MG63 (cell line): ENCODE measurements at places on chromosomes 6 and 20. TPM values are rescaled to one million over a fixed set of nuclear protein-coding genes. Genes with fewer than 3 reads are reported as not detected.

DNA sequence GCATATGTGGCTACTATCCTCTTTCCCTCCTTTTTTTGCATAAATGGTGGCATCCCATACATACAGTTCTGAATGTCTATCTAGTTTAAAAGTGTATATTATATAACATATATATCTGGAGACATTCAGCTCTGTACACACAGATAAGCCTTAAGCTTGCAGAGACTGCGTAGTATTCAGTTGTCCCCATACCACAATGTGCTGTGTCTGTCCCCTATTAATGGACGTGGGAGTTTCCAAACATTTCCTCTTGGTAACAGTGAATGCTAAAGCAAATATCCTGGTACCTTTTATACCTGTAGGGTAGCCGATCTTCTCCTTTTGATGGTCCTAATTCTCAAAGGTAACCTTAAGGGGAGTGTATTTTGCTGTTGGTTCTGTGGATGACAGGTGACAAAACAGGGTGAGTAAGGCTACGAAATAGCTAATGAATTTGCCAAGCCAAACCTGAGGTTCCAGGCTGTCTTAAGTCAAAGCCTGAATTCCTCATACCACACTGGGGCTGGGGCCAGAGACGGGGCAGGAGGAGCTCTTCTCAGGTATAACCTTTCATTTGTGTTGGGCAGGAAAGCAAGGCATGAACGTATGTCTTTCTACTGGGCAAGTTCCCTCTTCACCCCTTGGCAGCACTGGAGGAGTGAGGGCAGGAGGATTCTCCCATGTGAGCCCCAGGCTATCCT is 7.8 kb upstream of the C2 start:
- no peak for DNase-seq

CDH4 gene
- not detected in 2 replicates for total RNA-seq

CTAGE9 gene
- not detected in 2 replicates for total RNA-seq

- DNase-seq = peak; percentile 57
These were observed 51.5 kb downstream of the COL19A1 start for GRCh38 chr6:69917834-69918233.

DNA sequence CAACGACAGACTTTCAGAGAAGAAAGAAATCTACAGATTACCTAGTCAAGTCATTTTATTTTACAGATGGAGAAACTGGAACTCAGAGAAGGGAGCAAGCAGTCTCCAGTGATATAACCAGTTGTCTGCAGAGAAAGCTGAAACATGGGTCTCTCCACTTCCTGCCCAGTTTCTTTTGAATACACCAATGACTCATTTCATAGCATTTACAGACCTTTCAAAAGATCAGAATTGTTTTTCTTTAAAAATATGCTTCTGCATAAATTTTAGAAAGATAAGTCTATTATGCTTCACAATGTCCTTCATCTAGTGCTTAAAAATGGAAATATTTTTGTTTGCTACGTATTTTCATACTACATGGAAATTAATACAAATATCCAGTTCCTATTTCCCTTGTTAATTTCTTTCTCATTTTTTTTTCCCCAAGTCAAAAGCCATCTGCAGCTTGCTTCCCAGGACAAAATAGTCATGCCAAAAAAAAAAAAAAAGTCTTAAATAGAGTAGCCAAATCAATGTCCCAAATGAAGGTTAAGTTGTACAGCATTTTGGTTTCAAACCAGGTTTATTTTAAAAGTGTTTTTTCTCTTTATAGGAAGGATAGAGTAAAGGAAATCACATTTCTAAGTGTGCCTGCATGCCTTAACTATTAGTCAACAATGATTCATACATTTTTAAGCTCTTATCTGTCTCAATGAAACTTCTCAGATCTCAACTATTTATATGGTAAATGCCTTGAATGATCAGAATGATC is 36.9 kb downstream of the ARHGAP18 start:
- peak; percentile 18 for DNase-seq

EPPIN gene
- not detected in 2 replicates for total RNA-seq

GRCh38 chr6:112243861-112244827 is 10.2 kb downstream of the LAMA4 start:
- no peak for DNase-seq
